ENCODE measurements at places on chromosomes 3 and 15.

- no peak for DNase-seq
Measured at GRCh38 chr3:57688291-57688690, 4.6 kb downstream of the DENND6A start.

- no peak for DNase-seq
Measured at GRCh38 chr3:41490360-41490759, 291.1 kb downstream of the CTNNB1 start.

GRCh38 chr3:81853431-81853830 is 92.0 kb upstream of the GBE1 start:
- no peak for DNase-seq

- DNase-seq: no peak
Measured at GRCh38 chr3:137110392-137110996, 152.7 kb downstream of the IL20RB start.

DNA sequence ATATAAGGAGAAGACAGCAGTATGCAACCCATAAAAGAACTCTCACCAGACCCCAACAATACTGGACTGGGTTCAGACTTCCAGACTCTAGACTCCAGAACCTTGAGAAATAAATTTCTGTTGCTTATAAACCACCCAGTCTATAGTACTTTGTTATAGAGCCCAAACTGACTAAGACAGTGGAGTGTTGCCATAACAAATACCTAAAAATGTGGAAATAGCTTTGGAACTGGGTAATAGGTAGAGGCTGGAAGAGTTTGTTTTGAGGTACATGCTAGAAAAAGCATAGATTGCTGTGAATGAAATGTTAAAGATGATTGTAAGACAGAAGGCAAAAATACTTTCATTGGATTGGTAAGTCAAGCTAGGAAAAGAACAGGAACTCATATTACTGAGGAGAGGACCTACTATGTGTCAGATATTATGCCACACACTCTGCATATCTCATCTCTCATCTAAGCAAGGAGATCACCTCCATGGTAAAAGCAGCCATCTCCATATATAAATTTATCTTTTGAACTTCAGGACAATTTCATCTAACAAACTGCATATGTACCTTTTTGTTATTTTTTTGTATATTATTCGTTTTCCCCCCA is 67.4 kb upstream of the FNDC3B start:
- no peak for DNase-seq

DNA sequence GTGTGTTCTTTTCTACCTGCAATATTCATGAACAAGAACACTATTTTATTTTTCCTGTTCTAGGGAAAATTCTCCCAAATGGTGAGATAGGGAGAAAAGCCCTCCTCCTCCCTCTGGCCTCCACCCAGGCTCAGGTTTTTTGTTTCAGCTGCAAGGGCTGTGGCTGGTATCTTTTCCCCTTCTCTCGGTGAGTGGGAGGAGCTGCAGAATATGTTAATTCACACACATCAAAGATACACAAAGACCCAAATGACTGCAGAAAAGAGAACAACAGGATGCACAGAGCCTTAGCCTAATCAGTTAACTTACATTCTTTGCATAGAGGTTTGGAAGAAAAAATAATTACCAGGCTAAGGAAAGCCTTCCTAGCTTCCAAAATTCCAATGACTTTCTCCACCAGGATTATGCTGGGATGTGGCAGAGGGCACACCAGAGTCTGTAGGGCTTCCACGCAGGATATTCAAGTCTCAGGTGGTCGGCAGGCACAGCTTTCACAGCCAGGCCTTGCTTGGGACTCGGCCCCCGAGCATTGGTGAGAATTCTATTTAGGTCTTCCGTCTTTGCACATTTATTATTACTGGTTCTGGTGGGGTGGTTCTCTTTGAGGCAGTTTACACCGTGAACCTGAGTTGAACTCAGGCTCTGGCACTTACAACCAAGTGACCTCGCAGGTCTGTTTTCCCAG is 64.9 kb downstream of the ABHD5 start:
- peak; percentile 9 for DNase-seq

DNA sequence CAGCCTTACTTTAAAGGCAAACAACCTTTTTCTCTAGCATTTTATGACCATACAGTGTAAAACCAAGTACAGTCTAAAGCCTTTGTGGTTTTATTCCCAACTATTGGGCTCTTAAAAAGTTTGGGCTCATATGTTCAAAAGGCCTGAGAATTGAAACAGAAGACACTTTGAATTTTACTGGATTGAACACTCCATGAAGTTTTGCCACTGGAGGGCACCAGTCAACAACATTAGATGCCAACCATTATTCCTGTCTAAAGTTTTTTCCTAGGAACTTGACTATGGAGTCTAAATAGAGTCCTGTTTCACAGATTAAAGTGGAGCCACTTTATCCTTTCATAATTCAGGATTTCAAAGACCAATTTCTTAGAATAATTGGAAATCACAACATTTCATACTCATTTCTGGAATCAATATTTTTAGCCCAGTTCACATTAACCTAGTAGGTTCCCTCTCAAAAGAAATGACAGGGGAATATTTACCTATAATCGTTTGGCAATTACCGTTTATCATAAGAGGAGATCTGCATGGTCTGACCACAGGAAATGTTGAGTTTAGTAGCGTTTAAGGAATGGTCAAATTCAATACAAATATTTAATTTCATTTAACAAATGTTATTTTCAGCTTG is 244.1 kb upstream of the PDZRN3 start:
- no peak for DNase-seq

DNA sequence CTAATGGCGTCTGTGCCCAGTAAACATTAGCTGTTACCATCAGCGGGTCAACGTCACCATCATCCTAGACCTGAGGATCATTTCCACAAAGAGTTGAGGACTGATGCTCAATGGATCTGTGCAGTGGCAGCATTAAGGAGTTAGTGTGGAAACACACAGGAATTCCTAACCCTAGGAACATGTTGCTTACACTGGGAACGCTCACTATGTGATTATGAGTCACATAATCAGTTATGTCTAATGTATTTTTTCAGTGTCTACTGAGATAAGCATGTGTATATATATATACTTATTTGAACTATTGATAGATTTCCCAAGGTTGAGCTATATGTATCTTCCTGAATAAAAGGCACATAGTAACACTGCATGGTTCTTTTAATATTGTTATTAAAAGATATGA is 19.0 kb downstream of the ARNT2 start:
- no peak for DNase-seq

GRCh38 chr3:32414522-32415202 is 23.0 kb downstream of the CMTM7 start:
- DNase-seq: no peak

GRCh38 chr3:151638555-151639417 is 94.9 kb upstream of the AADACL2 start:
- DNase-seq: no peak

GRCh38 chr3:116443191-116443661 is 2.1 kb downstream of the LSAMP start:
- DNase-seq: no peak

DNA sequence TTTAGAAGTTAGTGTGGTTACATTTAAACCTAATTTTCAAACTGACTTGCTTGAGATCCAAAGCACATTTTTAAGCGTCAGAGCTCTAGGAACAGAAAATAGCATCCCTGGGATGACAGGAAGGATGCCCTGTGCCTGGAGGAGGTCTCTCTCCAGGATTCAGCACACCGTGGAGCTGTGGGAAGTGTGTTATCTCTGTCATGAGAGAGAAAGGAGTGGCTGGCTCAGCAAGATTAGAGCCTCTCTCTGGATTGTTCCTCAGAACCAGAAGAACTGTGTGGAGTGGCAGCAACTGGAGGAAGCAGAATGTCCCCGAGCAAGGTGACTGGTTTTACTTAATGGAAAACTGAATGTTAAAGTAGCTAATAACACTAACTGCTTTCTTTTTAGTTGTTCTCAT is 233.6 kb upstream of the TGFBR2 start:
- DNase-seq: no peak

DNA sequence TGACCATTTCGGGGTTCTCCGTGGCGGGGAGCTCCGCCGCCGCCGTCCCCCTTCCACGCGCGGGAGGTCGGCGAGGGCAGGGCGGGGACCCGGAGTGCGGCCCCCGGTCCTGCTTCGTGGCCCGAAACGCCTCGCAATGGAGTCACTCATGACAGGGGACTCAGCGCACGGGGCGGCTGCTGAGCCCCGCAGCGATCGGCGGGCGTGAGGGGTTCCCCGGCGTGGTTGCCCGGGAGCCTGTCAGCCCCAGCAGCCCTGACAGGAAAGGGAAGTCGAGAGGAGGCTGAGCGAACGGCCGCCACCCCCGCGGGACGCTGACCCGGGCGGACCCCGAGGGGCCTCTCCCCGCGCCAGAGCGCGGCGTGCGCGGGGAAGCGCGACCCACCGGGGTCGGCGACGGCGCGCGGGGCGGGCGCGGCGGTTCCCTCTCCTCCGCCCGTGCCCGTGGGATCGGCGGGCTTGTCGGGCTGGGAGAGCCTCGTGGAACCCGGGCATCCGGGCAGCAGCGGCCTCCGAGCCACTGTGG is 564 bp upstream of the PIGZ start:
- DNase-seq: peak; percentile 62

DNA sequence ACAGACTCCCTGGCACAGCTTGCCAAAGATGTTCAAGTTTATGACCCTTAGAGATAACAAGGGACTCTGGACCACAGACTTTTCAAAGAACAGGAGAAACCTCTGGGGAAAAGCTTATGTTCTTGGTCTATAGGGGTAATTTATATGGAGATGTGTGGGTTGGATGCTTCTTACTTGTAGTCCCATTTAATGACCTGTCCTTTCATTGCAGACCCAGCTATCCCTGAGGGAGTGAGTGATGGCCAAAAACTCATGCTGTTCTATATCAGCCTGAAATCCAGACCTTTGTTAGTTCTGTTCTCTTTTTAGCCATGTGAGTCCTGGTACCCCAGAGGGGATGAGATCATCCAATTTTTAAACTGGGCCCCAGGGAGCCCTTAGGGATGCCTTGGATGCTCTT is 43.7 kb upstream of the MRPL3 start:
- DNase-seq: no peak

GRCh38 chr3:137760341-137761098 is 3.6 kb upstream of the SOX14 start:
- no peak for DNase-seq

- DNase-seq: no peak
Measured at GRCh38 chr3:32280262-32280910, 41.9 kb downstream of the CMTM8 start.

DNA sequence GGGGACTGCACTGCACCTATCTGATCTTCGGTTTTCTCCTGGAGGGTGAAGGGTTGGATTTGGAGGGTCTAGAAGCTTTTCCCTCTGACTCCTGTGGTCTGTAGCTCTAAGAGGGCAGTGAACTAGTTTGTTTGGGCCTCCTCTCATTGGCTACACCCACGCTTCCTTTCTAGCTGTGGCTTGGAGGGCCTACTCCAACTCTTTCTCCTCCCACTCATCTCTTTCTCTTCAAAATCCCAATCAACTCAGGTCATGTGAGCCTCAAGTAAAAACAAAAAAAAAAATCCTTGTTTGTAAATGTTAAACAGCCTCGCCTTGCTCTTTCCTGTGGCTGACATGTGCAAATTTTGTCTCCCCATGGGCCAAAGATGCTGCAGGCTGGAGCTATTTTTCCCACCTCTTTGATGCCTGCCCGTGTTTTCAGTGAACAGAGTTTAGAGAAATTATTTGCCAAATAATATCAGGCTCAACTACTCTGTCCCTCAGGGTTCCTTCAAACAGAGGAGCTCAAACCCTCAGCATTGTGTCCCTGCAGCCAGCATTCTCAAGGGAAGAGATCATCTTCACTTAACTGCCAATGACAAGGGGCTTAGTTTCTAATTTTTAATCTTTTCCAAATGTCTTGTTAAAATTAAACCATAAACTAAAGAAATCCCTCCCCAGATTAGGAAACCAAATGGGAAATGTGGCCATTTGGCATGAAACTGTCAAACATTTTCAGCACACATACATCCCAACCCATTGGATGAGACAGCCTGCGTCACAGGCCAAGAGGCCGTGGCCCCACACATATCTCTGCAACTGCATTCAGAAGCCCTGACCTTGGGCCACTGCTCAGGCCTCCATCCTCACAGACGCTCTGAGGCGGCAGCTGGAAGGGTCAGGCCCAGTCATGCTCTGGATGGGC is 114.8 kb upstream of the THBS1 start:
- no peak for DNase-seq

GRCh38 chr3:160725338-160725737 is 30.7 kb upstream of the PPM1L start:
- no peak for DNase-seq

DNA sequence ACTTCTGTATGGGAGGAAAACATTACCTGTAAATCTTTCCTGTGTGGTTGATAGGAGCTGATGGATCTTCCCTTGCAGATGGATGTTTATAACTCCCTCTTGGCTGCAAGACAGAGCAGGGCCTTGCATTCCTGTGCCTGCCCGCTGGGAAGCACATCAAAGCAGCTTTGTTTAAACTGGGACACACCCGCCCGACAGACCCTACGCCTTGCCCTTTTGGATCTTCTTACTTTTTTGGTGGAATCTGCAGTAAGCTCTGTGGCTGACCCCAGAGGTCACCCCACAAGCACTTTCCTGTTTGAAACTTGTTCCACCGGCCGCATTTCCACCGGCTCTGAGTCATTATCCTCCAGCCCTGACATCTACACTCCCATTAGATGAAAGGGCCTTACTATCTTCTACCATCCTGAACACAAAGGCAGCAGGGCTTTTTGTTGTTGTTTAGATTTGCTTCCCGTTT is 244.1 kb upstream of the STT3B start:
- peak; percentile 49 for DNase-seq

DNA sequence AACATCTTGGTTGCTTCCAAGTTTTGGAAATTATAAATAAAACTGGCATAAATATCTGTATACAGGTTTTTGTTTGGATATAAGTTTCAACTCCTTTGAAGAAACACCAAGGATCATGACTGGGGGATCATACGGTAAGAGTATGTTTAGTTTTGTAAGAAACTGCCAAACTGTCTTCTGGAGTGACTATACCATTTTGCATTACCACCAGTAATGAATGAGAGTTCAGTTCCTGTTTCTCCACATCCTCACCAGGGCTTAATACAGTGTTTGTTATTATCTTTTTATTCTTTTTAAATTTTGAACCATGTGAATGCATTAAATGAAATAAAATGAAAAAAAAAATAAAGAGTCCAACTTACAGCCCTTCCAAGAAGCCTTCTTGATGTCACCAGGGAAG is 3.7 kb upstream of the ANKUB1 start:
- no peak for DNase-seq

- DNase-seq: no peak
Measured at GRCh38 chr3:63934041-63934866, 22.1 kb upstream of the SCAANT1 start.

DNA sequence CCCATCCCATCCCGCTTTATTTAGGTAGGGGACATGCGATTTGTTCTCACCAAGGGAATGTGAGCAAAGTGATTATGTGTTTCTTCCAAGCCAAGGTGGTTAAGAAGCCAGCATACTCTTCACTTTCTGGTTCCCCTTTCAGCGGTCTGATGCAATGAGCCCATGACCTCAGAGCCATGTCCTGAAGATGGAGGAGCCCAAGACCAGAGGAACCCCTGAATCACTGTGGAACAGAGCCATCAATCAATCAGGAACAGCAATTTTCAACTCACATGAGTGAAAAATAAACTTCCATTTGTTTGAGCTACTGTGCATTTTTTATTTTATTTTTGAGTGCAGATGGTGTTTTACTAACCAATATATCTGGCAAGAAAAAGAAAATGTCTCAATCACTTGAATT is 10.8 kb downstream of the THRB start:
- DNase-seq: no peak

- DNase-seq: no peak
Measured at GRCh38 chr15:47587940-47588802, 129.1 kb upstream of the SEMA6D start.

GRCh38 chr15:41377978-41378377 is 24.3 kb downstream of the NDUFAF1 start:
- DNase-seq: no peak

GRCh38 chr3:185732782-185733181 is 92.1 kb downstream of the IGF2BP2 start:
- DNase-seq: no peak
